ENCODE measurements at places on chromosomes 16 and 17.
A peak's percentile ranks its signal among the peaks of the same experiment; 100 is the strongest.

- DNase-seq: no peak
Observed at GRCh38 chr16:26454102-26454501, 612.6 kb upstream of the C16orf82 start.

GRCh38 chr16:82535262-82535661 is 91.5 kb upstream of the CDH13 start:
- DNase-seq: no peak

DNA sequence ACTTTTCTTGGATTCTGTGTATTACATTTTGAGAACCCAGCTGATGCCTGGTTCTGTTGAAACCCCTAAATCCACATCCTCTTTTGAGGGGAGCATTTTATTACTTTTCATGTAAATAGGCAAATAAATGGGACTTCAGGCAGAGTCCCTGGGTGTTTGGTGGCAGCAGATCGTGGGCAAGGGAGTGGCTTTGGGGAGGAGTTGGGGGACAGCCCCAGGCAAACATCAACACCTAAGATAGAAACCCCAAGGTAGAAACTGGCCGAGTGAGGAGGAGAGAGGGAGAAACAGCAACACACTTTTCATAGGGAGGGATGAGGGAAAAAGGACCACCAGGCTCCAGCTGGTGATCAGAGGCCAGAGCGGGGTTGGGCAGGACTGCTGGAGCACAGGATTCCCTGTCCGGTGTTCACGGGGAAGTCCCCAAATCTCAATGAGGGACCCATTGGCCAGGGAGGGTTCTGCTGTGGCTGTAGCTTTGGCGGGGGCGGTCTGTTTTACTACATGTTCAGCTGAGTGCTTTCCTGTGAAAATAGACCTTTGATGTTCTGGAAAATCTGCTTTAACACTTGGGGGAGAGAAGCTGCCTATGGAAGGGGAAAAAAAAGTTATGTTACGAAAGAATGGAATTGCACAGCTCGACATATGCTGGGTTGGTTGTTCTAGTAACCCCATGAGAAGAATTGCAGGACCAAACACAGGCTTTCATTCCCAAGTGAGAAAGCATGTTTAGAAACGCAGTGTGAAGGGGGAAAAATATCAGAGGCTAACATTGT is 46.6 kb downstream of the MSI2 start:
- no peak for DNase-seq

GRCh38 chr17:38464251-38464722 is 36.0 kb downstream of the ARHGAP23 start:
- peak; percentile 71 for DNase-seq

DNA sequence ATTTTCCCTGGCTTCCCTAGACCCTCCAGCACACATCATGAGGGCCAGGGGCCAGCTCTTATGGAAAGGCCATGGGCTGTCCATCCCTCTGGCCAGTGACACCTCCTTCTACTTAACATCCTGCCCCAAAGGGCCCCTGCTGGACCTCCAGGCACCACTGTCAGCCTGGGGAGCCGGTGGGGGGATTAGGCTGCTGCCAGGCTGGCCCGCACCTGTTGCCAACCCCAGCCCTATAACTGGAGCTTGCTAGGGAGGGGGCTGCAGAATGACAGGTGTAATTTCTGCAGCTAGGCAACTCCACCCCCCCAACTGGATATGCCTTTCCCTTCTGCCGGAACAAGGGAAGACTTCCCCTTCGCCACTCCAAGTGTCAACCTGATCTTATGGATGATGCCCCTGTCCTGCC is 12.5 kb downstream of the RARA start:
- no peak for DNase-seq

DNA sequence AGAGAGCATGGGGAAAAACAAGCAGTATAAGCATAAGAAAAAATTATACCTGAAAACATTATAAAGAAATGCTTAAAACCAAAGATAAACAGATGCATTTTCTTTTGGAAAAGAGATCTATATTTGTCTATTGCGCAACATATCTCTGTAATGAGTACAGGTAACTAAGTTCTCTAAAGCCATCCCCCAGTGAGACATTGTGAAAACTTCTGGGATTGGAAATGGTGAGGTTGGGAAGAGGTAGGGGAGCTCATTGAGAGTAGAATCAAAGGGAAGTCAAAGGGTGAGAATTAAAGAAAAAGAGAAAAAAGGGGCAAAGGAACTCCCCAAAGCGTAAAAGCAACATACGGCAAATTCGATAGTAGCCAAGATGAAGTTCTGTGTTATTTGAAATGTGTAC is 257.9 kb upstream of the RBFOX1 start:
- no peak for DNase-seq

- peak; percentile 66 for DNase-seq
Observed at GRCh38 chr16:53435066-53435688, 906 bp downstream of the RBL2 start.

- DNase-seq: peak; percentile 24
Observed at GRCh38 chr17:67528751-67529436, 151.8 kb downstream of the PITPNC1 start.

DNA sequence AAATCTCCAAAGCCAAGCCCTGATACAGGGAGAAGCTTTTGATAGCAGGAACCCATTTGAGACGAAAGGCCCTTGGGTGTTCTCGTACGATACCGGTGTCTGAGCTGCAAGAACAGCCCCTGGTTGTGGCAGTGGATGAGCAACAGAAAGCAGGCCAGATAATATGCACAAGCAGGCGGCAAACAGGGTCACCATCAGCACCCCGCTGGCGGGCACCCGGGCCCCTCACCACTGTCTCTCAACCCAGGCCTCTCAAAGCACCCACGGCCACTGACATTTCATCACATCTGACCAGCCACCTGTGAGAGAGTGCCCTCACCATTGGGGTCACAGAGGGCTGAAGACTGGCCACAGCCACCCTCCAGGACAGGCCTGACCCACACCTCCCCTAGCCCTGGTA is 230.4 kb downstream of the C16orf78 start:
- DNase-seq: no peak

DNA sequence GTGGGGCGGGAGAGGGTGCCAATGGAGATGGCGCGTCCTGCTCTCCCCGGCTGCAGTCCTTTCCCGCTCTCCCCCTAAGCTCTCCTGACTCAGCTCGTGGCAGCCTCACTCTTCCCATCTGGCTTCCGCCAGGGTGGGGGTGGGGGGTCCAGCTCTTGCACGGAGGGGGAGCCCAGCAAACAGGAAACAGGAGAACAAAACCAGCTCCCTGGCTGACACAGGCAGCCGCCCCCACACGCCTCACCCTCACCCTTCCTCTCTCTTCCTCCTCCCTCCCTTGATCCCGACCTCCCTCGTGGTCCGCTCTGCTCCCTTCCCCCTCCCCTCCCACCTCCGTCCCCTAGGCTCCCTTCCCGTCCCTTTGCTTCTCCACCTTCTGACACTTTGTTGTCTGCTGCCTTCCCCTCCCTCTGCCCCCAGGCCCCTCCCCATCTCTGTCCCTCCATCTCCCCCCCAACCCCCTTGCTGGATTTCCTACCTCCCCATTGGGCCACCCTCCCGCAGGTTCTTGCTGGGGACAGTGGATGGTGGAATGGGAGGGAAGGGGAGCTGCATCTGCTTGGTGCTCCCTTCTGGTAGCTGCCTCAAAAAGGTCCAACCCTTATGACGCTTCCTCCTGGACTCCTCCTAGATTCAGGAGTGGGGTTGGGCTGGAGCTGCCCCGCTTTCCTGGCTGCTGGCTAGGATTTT is 23.7 kb downstream of the ARHGAP23 start:
- DNase-seq: peak; percentile 43

GRCh38 chr17:59315866-59316265 is 15.6 kb upstream of the YPEL2 start:
- DNase-seq: no peak

- no peak for DNase-seq
Observed at GRCh38 chr16:85707528-85708095, 18.9 kb upstream of the GINS2 start.

GRCh38 chr17:7014261-7014994 is 2.0 kb downstream of the RNASEK start:
- DNase-seq: peak; percentile 88

DNA sequence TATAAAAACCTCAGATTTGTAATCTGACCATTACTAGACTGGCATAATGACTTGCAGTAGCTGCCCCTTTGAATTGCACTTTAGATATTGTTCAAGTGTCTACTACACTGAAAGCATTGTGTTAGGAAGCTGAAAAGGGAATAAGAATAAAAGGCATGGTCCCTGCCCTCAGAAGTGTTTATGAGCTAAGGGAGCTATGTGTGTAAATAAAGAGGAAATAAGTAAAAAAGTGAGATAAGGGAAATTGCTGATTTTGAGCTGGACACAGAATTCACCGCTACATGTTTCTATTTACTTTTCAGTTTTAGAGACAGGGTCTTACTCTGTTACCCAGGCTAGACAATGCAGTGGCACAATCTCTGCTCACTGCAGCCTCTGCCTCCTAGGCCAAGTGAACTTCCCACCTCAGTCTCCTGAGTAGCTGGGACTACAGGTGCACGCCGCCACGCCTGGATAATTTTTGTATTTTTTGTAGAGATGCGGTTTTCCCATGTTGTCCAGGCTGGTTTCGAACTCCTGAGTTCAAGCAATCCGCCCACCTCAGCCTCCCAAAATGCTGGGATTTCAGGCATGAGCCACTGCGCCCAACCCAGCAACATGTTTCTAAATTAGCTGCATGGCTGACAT is 57.0 kb downstream of the GRB2 start:
- DNase-seq: no peak

DNA sequence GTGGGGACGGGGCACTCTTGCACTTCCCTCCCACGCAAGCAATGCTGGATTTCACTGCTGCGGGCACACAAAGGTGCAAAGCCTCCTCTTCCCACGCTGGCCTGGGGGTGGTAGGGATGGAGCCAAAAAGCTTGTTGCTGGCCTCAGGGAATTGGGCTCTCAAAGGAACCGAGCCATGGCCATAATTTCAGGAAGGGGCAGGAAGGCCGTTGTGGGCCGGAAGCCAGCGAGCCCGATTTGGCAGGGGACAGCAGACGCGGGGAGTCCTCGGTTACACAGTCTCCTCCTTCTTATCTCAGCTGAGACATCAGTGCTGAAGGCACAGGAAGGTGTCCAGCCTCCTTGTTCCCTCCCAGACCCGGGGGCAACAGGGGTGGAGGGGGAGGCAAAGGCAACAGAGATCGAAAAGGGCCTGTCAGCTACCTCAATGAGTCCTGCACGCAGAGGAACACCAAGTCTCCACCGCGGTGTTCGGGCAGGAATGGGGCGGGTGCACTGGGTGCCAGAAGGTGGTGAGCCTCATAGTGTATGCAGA is 59.5 kb downstream of the SLFN11 start:
- DNase-seq: no peak

DNA sequence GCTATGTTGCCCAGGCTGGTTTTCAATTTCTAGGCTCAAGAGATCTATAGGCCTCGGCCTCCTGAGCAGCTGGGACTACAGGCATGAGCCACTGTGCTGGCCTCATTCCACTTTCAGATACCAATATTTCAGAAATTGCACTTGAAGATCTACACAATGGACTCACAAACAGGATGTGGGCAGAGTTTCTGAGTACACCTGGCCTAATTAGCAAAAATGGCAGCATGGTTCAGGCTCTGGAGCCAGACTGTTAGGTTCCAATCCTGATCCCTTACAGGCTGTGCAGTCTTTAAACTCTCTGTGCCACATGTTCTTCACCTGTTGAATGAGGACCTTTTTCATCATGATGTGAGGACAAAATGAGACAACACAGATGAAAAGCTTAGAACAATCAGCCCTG is 32.2 kb downstream of the RNF157 start:
- no peak for DNase-seq
